ENCODE measurements at places on chromosomes 11 and 22.

- no peak for DNase-seq
Observed at GRCh38 chr22:49849161-49850020, 4.3 kb upstream of the ZBED4 start.

DNA sequence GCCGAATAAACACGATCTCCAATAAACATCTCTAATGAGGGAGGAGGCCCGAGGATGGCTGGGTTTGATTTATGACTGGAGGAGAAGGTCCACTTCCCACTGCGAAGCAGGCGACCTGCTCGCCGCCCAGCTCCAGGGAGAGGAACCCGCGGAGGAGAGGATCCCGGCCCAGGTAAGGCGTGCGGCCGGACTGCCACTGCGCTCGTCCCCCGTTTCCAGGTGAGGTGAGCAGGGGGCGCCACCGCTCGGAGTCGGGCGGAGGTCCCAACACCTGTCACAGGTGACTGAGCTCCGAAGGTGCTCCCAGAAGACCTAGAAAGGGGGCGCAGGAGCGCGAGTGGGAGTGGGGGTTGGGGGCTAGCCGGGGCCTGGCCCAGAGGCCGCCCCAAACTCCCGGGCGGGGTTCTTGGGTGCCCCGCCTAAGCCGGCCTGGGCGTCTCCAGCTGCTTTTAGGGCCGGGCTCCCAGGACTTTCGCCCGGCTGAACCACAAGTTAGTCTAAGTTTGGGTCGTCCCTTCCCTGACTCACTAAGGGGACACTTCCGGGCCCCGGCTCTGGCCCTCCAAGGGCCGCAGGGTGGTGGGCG, 5.4 kb upstream of the PAX6 start:
- no peak for DNase-seq

DNA sequence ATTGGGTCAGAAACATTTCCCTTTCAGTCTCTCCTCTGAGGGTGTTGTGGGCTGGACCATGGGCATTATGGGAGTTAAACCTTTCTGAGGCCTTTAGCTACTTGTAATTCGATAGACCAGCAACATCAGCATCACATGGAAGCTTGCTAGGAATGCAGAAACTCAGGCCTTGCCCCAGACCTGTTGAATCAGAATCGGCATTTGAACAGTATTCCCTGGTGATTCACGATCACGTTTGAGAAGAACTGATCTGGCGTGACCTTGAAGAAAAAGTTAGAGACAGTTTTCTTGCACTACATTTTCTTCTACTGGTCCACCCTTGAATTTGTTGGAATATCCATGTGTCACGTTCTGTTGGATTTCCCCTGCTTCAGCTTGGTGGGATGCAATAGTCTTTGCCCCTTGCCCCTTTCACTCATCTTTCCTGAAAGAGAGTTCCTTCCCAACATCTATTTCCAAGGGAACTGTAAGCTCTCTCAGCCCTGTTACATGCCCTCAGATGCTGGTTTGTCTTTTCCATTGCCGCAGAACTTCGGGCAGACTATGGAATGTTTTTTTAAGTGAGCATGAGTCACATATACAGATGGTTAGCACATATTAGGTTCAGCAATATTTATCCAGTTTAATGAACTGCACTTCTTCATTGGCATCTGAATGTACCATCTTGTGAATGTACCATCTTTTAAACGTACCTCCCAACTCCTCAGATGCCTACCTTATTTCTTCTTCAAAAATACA, 23.9 kb downstream of the EHF start:
- DNase-seq: no peak

GRCh38 chr22:46042786-46043185, 65.8 kb upstream of the WNT7B start:
- DNase-seq: no peak

- DNase-seq: no peak
Observed at GRCh38 chr11:68469642-68470041, 9.1 kb downstream of the PPP6R3 start.

- no peak for DNase-seq
Observed at GRCh38 chr22:35663371-35663770, 15.1 kb downstream of the APOL6 start.
